Pulmonary artery endothelial cell (primary cell): ENCODE measurements at places on chromosomes 12 and 14.

DNA sequence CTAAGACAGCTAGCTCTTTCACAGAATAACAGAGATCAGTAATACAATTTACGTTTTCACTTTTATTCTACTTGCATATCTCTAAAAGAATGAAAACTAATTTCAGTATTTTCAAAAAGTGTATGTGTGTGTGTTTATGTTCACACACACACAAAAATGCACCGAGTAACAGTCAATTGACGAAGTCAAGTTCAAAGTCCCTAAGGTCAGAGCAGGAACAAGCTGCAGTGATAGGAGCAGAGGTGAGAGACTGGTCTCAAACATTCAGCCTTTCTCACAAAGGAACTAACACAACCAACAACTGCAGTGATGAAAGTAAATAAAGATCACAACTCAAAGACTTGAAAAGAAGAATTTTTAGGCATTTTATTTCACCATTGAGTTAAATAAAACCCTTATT is 429.7 kb downstream of the C12orf50 start:
- no peak for DNase-seq

DNA sequence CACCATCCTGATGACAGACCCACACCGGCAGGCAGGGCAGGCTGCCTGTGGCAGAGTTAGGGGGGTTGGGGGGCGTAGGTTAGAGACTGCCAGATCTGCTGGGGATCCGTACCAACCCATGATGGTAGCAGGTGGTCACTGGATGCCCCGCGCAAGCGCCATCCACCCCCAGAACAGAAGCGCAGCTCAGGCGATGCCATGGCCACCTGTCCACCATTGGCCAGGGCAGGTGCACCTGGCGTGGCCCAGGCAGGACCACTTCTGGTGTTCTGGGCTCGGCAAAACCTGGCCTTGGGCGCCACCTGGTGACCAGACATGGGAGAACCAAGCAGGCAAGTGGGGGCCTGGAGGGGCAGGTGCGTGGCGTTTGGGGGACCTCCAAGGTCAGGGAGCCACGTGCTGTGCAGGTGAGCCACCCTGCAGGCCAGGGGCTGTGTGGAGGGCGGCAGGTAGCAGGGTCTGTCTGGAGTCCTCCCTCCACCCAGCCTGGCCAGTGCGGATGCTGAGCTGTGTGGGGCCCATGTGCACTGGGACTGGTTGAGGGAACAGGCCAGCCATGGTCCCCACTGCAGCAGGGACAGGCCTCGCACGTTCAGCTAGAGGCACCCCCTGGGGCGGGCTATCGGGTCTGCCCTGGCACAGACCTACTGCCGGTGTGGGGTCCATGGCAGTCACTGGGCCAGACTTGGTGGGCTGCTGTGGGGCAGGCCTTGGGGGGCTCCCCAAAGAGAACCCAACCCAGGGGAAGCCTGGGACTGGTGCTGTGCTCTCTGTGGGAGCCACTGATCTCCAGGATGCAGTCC is 15.6 kb downstream of the BAG5 start:
- no peak for DNase-seq

DNA sequence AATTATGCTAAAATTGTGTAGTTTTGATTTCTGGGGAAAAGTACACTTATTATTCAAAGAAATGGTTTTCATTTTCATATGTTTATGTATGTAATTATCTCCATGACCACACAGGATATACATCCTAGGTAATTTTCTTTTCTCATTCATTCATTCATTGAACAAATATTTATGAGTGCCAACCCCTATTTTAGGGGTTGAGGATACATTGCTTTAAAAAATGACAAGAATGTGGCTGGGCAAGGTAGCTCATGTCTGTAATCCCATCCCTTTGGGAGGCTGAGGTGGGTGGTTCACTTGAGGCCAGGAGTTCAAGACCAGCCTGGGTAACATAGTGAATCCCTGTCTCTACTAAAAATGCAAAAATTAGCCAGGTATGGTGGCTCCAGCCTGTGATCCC is 40.9 kb downstream of the SGPP1 start:
- no peak for DNase-seq

DNA sequence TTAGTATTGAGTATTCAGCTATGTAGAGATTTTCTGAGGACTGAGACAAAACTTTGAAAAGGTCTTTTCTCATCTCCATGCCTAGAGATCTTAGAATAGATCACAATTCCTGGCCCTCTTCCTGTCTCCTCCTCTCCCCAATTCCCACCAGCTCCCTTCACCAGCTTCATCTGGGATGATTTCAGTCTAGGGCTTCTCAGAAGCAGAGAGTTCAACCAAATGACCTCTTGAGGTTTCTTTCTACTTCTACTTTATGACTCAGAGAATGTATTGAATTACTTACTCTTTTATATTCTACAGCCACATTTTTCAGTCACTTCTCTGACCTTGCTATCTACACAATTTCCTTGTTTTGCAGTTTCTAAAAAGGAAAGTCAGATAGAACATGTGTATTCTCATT is 19.4 kb upstream of the SNX6 start:
- peak; percentile 11 for DNase-seq

DNA sequence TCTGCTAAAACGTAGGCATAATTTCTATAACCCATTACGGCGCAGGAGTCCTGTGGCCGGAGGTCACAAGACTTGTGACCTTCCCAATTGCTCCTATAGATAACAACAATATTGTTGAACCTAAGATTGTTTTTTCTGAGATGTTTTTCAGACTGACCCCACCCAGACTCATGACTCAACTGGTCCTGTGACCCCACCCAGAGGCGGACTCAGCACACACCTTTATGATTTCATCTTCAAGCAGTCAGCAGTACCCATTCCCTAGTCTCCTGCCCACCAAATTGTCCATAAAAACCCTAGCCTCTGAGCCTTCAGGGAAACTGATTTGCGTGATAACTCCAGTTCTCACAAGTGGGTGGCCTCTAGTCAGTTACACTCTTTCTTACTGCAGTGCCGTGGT is 5.9 kb upstream of the PPP4R3A start:
- DNase-seq, result no peak

GRCh38 chr12:60027266-60027665 is 431.4 kb downstream of the SLC16A7 start:
- DNase-seq, result no peak

DNA sequence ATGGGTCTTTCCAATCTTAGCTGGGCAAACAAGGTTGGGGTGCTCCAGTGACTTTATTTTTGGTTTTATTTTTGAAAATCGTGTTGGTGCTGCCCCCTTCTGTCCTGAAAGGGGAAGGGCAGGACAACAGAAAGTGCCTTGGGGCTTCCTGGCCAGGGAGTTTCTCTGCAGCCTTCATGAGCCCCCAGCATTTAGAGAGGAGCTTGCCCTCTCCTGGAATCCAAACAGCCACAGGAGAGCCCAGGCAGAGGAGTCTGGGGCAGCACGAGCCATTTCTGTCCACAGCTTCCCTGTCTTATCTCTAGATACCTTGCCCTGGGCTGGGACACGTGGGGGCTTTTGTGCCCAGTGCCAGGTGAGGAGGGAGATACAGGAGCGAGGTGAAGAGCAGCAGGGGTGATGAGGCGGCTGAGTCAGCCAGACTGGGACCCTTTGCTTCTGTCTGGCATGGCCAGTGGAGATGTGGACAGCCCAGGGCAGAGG is 4.4 kb upstream of the C1RL start:
- no peak for DNase-seq

DNA sequence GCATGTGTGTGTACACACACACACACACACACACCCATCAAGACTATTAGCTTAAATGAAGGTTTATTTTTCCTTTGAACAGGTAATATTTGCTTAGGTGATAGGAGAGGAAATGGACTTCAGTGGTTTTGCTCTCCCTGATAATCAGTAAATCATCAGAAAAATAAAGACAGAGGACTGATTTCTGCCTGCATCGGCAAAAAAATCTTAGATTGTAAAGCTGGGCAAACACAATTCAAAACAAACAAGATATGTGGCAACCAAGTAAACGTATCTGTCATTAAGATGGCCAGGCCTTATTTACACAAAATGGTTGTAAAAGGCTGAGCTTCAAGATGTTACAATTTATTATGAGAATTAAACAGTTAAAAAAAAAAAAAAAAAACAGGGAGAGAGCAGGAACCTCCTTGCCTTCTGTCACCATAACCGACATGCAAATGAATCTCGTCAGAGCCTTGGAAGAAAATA is 31.3 kb downstream of the PRKD1 start:
- no peak for DNase-seq

DNA sequence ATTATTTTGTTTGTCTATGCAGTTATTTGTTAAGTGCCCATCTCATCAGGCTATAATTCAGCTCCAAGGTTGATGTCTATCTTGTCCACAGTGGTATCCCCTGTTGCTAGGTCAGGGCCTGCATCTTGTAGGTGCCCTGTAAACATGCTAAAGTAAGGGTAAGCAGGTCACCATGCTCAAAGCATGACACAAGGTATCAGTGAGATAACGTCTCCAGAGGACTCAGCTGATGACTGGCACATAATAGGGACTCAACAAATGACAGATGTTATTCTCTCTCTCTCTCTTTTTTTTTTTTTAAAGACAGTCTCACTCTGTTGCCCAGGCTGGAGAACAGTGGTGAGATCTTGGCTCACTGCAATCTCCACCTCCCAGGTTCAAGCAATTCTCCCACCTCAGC is 2.3 kb downstream of the SDSL start:
- DNase-seq, result no peak

- no peak for DNase-seq
Measured at GRCh38 chr14:85867450-85867849, 337.5 kb downstream of the FLRT2 start.

DNA sequence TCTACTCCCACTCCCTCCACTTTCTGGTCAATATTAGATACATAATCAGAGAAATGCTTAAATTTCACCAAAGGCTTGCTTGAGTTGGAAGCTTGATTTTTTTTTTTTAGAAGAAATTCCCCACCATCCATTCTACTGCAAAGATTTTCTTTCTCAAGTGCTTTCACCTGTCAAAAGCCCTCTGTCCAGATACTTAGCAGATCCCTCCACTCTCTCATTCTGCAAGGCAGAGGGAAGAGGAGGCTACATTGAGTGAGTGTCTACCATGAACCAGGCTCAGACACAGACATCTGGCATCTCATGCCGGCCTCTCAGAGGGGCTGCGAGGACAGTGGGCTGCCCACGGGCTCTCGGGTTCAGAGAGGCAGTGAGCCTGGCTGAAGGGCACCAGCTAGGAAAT is 127.6 kb upstream of the GSC start:
- DNase-seq, result no peak

DNA sequence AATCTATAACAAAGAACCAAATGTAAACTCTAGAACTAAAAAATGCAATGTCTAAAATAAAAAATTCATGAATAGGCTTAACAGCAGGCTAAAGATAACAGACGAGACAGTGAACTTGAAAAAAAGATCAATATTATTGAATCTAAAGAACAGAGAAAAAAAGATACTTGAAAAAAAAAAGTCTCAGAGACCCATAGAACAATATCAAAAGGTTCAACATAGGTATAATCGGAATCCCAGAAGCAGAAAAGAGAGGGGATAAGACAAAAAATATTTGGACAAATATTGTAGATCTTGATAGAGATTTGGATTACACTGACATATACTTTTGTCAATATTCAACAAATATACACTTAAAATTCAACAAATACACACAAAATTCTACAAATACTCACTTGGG is 56.6 kb downstream of the TC2N start:
- no peak for DNase-seq

DNA sequence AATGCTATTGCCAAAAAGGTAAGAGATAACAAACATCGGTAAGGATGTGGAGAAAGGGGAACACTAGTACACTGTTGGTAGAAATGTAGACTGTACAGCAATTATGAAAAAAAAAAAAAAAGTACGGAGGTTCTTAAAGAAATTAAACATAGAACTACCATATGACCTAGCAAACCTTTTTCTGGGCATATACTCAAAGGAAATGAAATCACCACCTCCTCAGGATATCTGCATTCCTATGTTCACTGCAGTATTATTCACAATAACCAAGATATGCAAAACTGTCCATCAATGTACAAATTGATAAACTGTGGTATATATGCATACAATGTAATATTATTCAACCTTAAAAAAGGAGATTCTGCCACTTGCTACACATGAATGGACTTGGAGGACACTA is 60.7 kb downstream of the INSM2 start:
- peak; percentile 33 for DNase-seq

DNA sequence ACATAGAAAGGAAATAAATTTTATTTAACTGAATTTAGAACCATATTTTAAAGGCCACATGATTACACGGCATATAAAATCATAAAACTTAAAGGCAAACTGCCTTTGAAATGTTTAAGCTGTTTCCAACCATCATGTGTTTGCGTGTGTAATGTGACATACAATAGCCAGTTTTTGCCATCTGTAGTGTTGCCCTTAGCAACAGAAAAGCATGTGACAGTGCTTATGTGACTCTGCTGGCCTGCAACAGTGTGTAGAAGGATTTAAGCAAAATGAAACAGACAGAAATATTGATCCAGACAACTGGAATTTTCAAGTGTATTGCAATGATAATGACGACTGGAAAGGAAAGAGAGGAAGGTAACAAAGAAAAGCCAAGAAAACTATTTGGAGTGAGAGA is 49.5 kb downstream of the TSPAN19 start:
- no peak for DNase-seq

- no peak for DNase-seq
Measured at GRCh38 chr14:92004062-92004461, 35.8 kb downstream of the TRIP11 start.

- no peak for DNase-seq
Measured at GRCh38 chr14:26199590-26200370, 398.1 kb downstream of the NOVA1 start.
